Activated gamma-delta T cell (primary cell): ENCODE measurements at places on chromosomes 12 and 14.

DNA sequence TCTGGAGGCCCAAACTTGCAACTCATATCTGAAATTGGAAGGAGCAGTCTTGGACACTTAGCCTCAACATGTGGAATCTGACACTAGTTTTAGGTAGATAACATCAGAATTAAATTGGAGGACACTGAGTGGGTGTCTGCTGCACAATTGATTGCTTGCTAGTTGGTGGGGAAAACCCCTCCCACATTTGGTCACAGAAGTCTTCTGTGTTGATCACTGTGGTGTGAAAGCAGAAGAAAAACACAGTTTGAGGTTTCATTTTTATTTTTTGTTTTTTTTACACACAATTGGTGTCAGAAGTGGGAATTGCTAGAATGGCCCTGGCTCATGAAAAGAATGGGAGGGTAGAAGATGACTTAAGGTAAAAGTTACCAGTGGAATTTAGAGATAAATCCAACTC lies 78.0 kb upstream of the CD163 start:
- DNase-seq: no peak

DNA sequence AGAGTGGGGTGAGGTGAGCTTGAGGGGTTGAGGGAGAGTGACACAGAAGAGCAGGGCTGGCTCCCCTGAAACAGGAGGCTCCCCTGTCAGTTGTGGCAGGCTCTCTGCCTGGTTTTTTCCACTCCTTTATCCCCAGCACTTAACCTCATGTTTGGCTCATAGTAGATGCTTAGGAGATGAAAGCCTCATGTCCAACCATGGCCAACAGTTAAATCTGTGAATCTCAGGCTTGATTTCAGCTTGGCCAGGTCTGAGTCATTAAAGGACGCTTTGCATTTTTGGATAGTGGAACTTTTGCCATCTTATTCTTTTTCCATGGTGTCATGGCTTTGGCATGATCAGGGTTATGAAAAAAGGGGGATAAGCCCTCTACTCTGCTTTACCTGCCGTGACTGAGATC lies 117.2 kb downstream of the CACNA1C start:
- no peak for DNase-seq

DNA sequence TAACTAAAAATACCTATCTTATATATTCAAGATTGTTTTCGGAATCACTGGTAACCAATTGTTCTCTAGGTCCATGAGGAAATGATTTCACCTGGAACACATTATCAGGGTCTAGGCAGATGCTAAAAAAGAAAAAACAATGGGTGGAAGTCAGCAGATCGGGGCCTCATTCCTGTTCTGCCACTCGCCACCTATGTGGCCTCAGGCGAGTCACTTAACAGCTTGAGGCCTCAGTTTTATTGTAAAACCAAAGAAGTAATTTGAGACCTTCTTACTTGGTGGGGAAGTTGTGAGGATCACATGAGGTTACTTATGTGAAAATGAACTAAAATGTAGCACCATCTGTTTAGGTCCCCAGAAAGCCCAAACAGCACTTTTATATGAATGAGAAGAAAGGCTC lies 6.2 kb upstream of the RNASE10 start:
- DNase-seq: no peak

DNA sequence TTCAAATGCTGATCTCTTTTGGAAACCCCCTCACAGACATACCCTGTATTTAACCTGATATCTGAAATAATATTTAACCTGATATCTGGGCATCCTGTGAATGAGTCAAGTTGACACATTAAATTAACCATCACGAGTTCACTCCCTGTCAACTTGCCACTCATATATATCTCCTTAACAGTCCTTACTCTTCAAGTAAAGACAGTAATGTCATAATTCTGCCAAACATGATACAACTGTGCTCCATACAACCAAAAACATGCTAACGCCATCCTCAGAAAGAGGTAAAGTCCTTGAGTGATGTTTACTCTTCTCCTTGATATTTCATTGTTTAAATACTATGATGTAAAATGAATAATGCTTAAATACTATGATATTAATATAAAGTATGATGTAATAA lies 105.0 kb downstream of the PLCZ1 start:
- DNase-seq: no peak

DNA sequence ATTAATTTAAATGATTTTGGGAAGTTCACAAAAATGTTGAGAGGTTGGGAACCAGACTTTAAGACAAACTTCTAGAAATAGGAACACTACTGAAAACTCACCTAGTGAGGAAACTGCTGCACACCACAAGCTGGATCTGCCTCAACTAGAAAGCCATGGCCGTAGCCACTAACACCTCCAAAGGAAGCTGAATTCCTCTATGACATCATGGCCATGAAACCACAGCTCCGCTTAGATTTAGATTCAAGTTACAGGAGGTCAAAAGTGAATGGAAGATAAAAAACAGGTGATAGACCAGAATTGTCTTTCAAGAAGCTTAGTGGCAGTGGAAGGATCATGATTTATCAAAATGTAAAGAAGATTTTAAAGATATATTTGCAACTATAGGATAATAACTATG lies 208.8 kb upstream of the ALG10 start:
- DNase-seq: no peak

DNA sequence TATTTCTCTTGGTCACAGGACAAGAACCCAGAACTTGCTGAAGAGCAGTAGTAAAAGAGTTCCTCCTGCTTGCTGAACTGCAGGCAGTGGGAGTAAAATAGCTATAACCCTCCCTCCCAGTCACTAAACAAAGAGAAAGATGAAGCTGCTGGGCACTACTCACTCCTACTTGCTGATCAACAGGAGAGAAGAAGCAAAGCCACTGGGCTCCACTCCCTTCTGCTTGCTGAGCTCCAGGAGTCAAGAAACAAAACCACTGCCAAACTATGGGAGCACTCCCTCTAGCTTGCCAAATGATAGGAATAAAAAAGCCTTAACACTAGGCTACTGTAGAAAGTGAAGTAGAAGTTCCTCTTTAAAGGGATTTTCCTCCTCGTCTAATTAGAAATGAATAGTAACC lies 155.3 kb downstream of the RASSF9 start:
- no peak for DNase-seq

DNA sequence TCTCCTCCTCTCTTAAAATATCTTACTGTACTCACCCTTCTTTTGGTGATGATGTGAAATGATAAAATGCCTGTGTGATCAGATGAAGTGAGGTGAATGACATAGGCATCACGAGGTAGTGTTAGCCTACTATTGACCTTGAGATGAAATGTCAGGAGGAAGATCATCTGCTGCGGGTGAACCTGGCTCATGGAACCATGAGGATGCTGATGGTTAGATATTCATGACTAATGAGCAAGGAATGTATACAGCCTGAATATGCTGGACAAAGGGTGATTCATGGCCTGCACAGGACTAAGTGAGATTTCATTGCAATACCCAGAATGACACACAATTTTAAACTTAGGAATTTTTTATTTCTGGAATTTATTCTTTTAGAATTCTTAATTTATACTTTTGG lies 89.6 kb downstream of the DAAM1 start:
- no peak for DNase-seq

DNA sequence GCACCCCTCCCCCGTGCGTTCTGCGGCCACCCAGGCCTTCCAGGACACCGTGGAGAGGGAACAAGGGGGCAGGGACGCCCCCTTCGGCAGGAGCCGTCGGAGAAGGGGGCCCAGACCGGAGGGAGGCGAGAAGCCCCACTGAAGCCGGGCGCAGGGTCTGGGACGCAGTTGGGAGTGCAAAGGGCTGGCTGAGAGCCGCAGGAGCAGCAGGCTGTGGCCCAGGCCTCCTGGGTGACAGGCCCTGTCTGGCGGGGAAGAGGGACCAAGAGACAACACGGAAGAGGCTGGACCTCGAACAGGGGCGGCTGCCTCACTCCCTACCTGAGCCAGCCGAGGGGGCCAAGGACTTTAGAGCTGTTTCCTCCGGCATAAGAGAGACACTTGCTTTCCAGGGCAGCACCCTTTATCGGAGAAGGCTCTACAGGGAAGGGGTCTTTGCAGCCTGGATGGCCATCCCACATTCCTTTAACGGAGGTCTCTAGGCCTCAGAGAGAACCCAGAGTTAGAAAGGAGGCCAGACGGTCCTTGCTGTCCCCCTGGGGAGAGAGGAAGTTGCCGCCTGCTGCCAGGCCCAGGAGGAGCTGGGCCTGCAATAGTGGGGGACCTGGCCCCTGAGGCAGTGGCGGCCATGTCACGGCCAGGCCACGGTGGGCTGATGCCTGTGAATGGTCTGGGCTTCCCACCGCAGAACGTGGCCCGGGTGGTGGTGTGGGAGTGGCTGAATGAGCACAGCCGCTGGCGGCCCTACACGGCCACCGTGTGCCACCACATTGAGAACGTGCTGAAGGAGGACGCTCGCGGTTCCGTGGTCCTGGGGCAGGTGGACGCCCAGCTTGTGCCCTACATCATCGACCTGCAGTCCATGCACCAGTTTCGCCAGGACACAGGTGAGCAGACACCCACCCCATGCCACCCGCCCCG lies 1.3 kb downstream of the DTX1 start:
- no peak for DNase-seq

GRCh38 chr12:21865846-21866245 lies 75.4 kb downstream of the ABCC9 start:
- DNase-seq: no peak

DNA sequence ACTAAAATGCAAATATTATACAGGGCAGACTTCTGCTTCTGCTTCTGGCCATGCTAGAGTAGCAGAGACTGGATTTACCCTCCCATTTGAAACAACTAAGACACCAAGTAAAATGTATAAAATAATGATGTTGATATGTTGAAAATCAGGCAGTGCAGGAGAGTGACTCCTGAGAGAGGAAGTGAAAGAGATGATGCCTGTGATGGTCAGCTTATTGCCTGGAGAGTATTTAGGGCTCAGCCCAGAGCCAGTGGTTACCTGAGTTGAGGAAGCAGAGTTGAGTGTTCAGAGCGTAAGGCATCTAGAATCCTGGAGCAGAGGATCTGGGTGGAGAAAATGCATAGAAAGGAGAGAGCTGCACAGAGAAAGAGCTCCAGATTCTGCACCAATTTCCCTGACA lies 131.8 kb upstream of the C14orf180 start:
- no peak for DNase-seq

GRCh38 chr12:38930990-38931389 lies 25.6 kb upstream of the CPNE8 start:
- no peak for DNase-seq

GRCh38 chr12:96386794-96387193 lies 13.4 kb downstream of the CDK17 start:
- DNase-seq: no peak

- no peak for DNase-seq
Observed at GRCh38 chr12:51403681-51404136, 12.5 kb upstream of the GALNT6 start.

DNA sequence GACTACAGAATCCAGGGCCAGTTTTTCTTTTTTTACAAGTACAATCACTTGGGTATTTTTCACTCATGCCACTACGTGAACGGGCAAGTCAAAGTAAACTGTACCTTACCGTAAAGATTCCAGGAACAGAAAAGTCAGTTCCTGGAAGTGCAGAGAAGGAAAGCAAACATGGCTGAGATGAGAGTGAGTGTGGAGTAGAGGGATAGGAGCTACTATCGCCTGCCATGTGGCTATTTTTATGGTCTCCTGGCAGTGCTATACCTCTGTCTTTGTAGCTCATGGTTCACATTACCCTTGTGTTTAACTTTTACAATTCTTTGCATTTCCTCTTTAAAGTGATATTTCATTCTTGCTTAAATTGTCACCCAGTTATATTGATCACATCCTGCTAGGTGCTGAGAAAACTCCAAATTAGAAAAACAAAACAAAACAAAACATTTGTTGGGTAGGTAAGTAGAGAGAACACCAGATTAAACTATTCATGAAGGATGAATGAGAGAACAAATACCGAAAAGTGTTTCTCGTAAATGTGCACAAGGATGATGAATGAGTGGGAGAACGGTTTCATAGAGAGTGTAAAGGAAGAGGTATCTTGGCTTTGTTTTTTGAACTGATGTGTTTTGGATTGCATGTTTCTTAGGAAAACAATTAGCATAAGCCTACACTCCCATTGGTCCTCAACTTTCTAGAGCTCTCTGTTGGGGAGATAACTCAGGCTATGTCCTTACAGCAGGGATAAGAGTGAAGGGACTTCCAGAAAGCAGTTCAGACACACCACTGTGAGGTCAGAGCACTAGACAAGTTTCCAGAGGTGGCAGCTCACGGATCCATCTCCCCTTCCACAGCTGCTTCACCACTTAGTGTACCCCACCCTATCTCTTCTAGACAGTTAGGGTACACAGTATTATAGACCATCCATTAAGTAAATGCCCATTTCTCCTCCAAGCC lies 163.7 kb downstream of the IPO8 start:
- DNase-seq: no peak

DNA sequence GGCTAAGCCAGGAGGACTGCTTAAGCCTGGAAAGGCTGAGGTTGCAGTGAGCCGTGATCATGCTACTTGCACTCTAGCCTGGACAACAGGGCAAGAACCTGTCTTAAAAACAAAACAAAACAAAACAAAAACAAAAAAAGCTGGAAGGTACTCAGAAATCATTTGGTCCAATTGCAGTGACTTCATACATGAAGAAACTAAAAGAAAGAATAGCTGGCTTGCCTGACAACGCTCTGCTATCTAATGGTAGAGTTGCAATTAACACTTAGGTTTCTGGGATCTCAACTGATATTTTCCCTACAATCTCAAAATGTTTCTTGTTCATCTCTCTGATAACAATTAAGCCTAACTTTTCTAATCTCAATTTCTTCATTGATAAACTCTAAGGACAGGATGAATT lies 13.7 kb downstream of the EEA1 start:
- no peak for DNase-seq

GRCh38 chr12:48907245-48907644 lies 18.0 kb downstream of the FKBP11 start:
- DNase-seq: no peak

- DNase-seq: no peak
Observed at GRCh38 chr12:104467346-104467837, 10.6 kb downstream of the CHST11 start.

DNA sequence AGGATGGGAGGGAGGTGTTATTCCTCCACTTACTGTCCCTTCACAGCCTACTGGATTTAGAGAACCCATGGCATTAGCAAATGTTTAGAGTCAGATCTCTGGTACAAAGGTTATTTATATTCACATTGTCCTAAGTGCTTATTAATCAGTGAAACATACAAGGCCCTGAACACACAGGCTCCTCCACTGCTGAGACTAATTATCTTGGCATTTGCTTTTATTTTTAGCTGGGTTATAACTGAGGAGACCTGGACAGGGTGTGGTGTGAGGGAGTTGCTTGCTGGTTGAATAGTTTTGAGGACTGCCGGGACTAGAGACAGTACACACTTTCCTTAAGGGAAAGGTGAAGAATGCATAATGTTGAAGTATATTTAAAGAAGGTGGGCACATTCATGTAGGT lies 77.5 kb downstream of the FIGNL2 start:
- DNase-seq: no peak

DNA sequence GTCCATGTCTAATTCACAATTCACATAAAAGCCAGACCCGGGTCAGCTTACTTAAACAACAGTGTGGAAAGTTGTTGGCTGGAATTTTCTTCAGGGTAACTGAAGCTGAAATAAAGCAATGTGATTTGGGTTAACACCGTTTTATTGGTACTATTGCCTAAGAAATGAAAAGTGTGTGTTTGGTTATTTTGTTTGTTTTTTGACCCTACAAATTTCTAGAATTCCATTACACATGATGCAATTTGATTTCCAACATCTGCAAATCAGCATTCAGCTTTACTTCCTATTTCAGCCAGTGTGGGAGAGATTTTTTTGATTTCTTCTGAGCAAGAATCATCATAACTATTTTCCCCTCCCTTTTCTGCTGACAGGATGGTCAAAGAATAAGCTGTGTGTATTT lies 45.7 kb upstream of the CLMN start:
- no peak for DNase-seq

GRCh38 chr14:85214471-85214870 lies 315.5 kb upstream of the FLRT2 start:
- no peak for DNase-seq
